ENCODE measurements at places on chromosomes 6 and 20.

GRCh38 chr6:33952016-33952415 is 148.2 kb upstream of the MLN start:
- H3K36me3 ChIP-seq, result no peaks in the 10 kb centered on the region
- no peak for DNase-seq
- no peak overlapping the region for H3K27ac ChIP-seq
- no peaks in the 10 kb centered on the region for H3K4me1 ChIP-seq
- H3K27me3 ChIP-seq, result no peaks in the 10 kb centered on the region
- no peak overlapping the region for H3K4me3 ChIP-seq

DNA sequence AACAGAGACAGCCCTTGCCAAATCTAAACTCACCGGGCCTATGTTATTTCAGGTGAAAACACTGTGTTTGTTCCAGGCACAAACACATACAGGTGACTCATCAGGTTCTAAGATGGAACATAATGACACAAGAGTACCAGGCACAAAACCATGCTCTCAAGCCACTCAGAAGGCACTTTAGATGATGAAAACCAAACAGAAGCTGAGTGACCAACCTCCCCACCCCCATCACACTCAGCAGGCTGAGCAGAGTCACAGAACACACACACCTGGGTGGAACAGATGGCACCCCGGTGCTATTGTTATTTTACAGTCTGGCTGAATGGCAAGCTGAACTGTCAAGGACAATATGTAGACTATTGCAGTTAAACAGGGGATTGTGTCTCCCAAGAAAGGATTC is 20.6 kb upstream of the NKX2-2 start:
- H3K4me3 ChIP-seq, result no peak overlapping the region
- peaks cover 92% of the 10 kb centered on the region for H3K27me3 ChIP-seq
- H3K4me1 ChIP-seq, result no peaks in the 10 kb centered on the region

- H3K36me3 ChIP-seq, result no peaks in the 10 kb centered on the region
- H3K4me1 ChIP-seq, result no peaks in the 10 kb centered on the region
- H3K4me3 ChIP-seq, result no peak overlapping the region
- no peak for DNase-seq
Observed at GRCh38 chr6:27260369-27260768, 12.9 kb downstream of the PRSS16 start.

GRCh38 chr6:106118835-106119431 is 32.8 kb downstream of the PRDM1 start:
- no peaks in the 10 kb centered on the region for H3K4me1 ChIP-seq
- H3K27me3 ChIP-seq, result no peaks in the 10 kb centered on the region
- H3K27ac ChIP-seq, result no peak overlapping the region
- H3K36me3 ChIP-seq, result no peaks in the 10 kb centered on the region

GRCh38 chr6:52333840-52334200 is 28.1 kb upstream of the PAQR8 start:
- no peak overlapping the region for H3K4me3 ChIP-seq
- no peaks in the 10 kb centered on the region for H3K36me3 ChIP-seq
- no peaks in the 10 kb centered on the region for H3K27me3 ChIP-seq
- H3K4me1 ChIP-seq, result peaks cover 20% of the 10 kb centered on the region
- no peak overlapping the region for H3K27ac ChIP-seq
- no peak for DNase-seq

DNA sequence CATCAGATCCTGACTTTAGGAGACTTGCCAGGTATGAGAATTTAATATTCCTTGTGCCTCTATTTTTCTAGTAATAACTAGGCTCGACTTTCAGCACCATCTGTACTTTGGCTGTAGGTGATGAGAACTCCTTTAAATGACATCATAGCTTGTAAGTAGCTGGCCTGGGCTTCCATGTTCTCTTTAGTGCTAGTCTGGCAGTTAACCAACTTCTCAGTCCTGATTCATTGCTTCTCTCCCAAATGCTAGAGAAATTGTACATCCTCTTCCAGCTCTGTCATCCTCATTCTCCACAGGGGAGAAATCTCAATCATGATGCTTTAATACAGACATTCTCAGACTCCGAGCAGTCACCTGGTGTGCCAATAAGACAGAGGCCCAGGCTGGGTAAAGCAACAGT is 143.5 kb upstream of the MOCS1 start:
- DNase-seq, result no peak
- H3K27me3 ChIP-seq, result no peaks in the 10 kb centered on the region
- H3K36me3 ChIP-seq, result no peaks in the 10 kb centered on the region
- H3K27ac ChIP-seq, result no peak overlapping the region
- no peaks in the 10 kb centered on the region for H3K4me1 ChIP-seq

- no peak for DNase-seq
Observed at GRCh38 chr6:38012573-38012972, 193.0 kb downstream of the ZFAND3 start.

Measured in left lung (tissue), 14 donors.